ENCODE measurements at places on chromosomes 5 and 9. TPM values are rescaled to one million over a fixed set of nuclear protein-coding genes. Genes with fewer than 3 reads are reported as not detected.

Gene SPIN1
- 55.6 TPM for total RNA-seq

Gene PCSK1
- total RNA-seq, result 3.1 TPM

Gene ZNF483
- total RNA-seq, result 6.0 TPM

Gene DMRT2
- total RNA-seq, result 0.68 TPM

Gene GLRA1
- total RNA-seq, result not detected

Gene RGP1
- 34.6 TPM for total RNA-seq

Gene SLC36A3
- not detected for total RNA-seq

Gene OGN
- total RNA-seq, result 17.4 TPM

Gene PTPN3
- 8.5 TPM for total RNA-seq

Gene PCDHB2
- 2.9 TPM for total RNA-seq

Gene LIX1
- 0.16 TPM for total RNA-seq

Gene NDST1
- 59.3 TPM for total RNA-seq

Gene DDX4
- not detected for total RNA-seq

Gene TRIM32
- total RNA-seq, result 14.5 TPM

Gene PCDHB13
- 5.3 TPM for total RNA-seq

Gene PCDHA8
- total RNA-seq, result 0.10 TPM

Gene SMIM23
- not detected for total RNA-seq

Gene INSL6
- total RNA-seq, result not detected

Gene COL27A1
- 7.0 TPM for total RNA-seq

Gene CATSPER3
- total RNA-seq, result 0.68 TPM

Gene LCN15
- total RNA-seq, result 1.1 TPM

Gene MYOT
- 90.8 TPM for total RNA-seq

Gene HAVCR1
- 0.21 TPM for total RNA-seq

Gene CNTFR
- 45.3 TPM for total RNA-seq

Gene GAPT
- 0.68 TPM for total RNA-seq

Gene GPR151
- not detected for total RNA-seq

Gene PRRC2B
- total RNA-seq, result 155 TPM

Gene SPAG8
- total RNA-seq, result 1.9 TPM

Gene PDGFRB
- 68.3 TPM for total RNA-seq

Gene PIP5KL1
- total RNA-seq, result 0.50 TPM

Gene PCDHA2
- total RNA-seq, result not detected

Gene ZNF354C
- total RNA-seq, result 4.9 TPM

Gene GDA
- total RNA-seq, result 0.29 TPM
